ENCODE measurements at places on chromosomes 5 and 9.

GRCh38 chr9:125280945-125281344 is 19.3 kb downstream of the GAPVD1 start:
- DNase-seq, result no peak

- no peak for DNase-seq
These were observed 64.1 kb downstream of the SEMA4D start for GRCh38 chr9:89433826-89434225.

DNA sequence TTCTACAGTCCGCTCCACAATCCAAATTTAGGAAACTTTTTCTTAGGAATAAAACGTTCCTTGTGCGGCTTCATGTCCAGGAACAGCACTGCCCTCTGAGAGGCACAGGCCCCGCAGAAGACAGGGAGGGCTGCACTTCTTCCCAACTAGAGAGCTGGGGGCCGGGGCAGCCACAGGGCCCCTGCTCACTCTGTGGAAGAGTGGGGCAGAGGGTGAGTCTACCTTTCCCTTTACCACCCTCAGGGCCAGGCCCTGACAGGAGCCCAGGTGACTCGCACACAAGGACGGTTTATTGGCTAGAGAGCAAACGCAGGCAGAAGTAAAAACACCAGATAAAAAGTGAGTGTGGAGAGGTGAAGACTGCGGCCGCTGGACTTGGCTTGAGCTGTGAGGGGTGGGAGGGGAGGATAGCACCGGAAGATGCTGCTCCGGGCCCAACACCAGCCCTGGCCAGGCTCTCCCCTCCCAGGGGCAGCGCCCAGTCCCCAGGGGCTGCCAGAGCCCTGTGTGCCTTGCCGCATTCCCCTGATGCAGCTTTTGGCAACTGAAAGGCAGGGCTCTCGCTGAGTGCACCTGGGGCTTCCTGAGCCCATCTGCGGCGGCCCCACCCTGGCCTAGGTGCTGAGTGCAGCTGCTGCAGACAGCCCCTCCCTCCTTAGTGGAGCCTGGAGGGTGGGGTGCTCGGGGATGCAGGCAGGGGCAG is 20.2 kb downstream of the SH3GLB2 start:
- DNase-seq, result no peak

DNA sequence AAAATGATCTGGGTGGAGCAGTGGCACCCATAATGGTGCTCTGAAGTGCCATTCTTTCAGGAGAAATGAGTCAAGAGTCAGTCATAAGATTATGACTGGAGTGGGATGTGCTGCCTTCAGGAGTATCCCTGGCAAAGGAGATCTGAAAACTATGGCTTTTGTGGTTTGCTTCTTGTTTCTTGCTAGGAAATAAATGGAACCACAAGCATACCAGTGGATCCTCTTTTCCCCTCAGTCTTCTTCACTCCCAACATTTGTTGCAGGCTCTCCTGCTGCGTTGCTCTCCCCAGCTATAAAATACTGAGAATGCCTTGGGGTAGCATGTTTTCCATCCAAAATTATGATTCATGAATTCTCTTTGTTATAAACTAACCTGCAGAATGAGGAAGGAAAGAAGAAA is 199.1 kb downstream of the NNT start:
- DNase-seq, result no peak

- DNase-seq, result no peak
These were observed 158.1 kb downstream of the ATP10B start for GRCh38 chr5:160693831-160694465.

DNA sequence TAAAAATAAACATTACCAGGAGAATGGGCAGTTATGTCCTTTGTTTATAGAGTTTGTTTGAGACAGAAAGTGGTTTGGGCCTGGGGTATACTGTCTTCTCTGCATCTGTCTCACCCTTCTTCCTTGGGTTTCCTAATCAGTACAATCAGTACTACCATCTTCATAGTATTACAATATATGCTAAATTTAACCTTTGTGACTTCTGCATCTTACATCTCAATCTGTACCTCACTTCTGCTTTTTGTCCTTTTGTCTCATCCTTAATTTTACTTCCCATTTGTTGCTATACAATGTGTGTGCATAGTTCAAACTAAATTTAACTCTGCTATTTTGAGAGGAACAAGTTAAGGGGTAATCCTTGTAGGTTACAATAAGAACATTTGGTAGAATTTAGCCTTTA is 19.6 kb downstream of the FBXO38 start:
- no peak for DNase-seq

GRCh38 chr9:34628656-34629490 is at the start of gene ARID3C:
ARID3C (minus strand) TSS chr9:34629066; CDS start chr9:34628014, 1,052 bp downstream.
- no peak for DNase-seq

- no peak for DNase-seq
These were observed 13.3 kb upstream of the C5orf63 start for GRCh38 chr5:127086589-127086988.

- DNase-seq, result no peak
These were observed 1.3 kb downstream of the C5orf15 start for GRCh38 chr5:133967124-133967523.

- DNase-seq, result no peak
These were observed 19.7 kb downstream of the TUSC1 start for GRCh38 chr9:25658571-25658970.

All from GM18507 (cell line).